ENCODE measurements at places on chromosomes 16 and 17.
A peak's percentile ranks its signal among the peaks of the same experiment; 100 is the strongest.

- no peak for DNase-seq
Measured at GRCh38 chr17:68315930-68316329, 24.6 kb downstream of the ARSG start.

DNA sequence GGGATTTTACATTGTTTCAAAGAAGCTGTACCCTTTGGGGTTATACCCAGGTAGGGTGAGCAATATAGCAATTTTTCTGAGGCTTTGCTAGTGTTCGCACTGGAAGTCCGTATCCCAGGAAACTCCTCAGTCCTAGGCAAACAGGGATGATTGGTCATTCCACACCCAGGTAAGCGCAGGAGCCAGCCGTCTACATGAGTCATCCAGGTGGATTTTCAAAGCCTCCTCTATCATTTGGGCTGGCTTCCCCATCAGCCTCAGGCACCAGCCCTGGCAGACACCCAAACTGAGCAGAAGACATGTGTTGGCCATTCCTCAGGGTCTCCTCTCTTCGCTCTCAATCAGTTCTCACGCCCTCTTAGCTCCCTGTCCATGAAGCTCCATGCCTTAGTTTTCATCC lies 135.6 kb downstream of the AIPL1 start:
- no peak for DNase-seq

- no peak for DNase-seq
Measured at GRCh38 chr17:82031303-82031884, at the start of gene RAC3. Gene RAC3 (plus strand): TSS chr17:82031678. CDS start chr17:82031762, 84 bp downstream.

DNA sequence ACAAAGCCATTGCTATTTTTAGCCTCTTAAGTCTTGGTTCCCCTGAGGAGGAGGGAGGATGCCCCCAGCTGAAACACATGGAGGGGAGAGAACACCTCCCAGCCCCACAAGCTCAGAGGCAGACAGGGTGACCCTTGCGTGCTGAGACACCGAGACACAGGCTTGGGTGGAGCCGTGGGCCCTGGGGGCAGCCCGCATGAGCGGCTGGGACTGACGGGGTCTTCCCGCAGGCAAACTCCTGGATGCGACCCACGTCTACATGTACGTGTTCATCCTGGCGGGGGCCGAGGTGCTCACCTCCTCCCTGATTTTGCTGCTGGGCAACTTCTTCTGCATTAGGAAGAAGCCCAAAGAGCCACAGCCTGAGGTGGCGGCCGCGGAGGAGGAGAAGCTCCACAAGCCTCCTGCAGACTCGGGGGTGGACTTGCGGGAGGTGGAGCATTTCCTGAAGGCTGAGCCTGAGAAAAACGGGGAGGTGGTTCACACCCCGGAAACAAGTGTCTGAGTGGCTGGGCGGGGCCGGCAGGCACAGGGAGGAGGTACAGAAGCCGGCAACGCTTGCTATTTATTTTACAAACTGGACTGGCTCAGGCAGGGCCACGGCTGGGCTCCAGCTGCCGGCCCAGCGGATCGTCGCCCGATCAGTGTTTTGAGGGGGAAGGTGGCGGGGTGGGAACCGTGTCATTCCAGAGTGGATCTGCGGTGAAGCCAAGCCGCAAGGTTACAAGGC lies 9.8 kb downstream of the SLC16A3 start:
- peak; percentile 42 for DNase-seq

DNA sequence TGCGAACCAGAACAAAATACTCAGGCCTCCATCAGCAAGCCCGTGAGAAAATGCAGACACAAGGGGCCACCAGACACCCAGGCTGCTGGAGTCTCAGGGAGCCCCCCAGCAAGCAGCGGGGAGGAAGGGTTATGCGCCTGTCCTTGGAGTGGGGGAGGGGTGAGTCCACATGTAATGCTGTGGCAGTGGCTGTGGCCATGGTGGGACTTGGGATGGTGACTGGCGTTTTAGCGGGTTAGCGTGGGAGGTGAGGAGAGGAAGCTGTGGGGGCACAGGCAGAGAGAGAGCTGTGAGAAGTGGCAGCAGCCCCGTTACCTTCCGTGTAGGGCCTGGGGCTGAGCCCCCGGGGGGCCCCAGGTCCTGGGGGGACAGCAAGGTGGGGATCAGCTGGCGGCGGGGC lies 58.3 kb downstream of the SRCIN1 start:
- DNase-seq: no peak

DNA sequence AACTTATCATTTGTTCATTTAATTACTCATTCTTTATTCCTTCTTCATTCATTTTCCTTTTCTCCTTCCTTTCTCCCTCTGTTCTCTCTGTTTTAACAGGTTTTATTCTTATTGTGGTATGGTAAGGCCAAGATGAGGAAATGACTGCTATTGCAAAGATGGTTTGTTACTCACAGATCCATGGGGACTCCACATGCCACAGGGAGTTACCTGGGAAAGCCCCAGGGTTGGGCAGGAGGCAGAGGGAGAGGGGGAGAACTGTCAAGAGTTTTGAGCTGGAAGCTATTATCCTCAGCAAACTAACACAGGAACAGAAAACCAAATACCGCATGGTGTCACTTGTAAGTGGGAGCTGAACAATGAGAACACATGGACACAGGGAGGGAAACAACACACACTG lies 453.3 kb downstream of the WWOX start:
- DNase-seq: no peak

GRCh38 chr16:66199189-66199588 lies 167.3 kb upstream of the CDH5 start:
- DNase-seq: no peak

DNA sequence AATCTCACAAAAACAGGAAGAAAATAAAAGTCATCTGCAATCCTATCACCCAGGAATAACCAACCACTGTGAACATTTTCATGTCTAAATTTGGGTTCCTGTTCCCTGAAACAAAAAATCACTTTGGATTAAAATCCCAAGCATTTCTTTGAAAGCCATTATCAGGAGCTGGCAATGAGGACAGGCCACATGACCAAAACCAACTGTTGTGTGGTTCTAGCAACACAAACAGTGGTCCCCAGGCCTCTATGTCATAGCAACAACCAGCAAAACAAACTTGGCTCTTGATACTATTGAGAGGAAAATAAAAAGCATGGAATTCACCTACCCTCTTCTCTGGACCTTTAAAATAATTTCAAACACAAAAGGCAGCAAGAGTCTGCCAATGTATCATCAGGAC lies 252.5 kb downstream of the SLC39A11 start:
- DNase-seq: no peak

GRCh38 chr16:81891736-81892364 lies 112.8 kb downstream of the PLCG2 start:
- no peak for DNase-seq

DNA sequence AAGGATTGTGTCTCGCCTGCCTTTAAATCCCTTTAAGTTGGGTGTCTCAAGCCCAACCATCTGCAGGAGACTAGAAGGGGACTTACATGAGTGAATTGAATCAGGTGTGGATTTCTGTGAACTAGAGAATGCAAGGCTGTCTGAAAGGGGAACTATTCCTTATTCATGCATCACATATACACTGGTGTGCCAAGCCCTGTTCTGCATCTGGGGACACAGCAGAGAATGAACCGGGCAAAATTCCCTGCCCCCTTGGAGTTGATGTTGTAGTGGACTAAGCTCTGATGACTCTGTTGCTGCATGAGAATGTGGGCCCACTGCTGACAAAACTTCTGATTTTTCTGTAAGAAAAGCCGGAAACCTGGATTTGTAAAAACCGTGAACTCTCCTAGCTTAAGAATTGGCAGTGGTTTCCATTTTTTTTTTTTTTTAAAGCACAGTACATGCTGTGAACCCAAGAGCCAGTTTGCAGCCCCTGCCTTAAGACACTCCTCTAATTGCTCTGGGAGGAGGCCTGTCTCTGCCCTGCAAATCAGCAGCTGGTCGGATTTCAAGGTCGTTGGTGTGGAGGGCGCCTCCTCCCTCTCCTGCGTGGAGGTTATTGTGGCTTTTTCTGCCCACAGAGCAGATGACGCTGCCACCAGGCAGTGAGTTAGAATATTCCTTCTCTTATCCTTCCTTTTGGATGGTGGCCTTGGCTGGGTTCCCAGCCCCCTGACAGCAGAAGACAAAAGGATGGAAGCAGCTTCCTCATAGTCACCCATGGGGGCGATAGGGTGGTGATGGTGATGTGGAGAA lies 131.0 kb downstream of the PRKCB start:
- DNase-seq: no peak

GRCh38 chr17:65220732-65221131 lies 83.6 kb downstream of the RGS9 start:
- DNase-seq: no peak

DNA sequence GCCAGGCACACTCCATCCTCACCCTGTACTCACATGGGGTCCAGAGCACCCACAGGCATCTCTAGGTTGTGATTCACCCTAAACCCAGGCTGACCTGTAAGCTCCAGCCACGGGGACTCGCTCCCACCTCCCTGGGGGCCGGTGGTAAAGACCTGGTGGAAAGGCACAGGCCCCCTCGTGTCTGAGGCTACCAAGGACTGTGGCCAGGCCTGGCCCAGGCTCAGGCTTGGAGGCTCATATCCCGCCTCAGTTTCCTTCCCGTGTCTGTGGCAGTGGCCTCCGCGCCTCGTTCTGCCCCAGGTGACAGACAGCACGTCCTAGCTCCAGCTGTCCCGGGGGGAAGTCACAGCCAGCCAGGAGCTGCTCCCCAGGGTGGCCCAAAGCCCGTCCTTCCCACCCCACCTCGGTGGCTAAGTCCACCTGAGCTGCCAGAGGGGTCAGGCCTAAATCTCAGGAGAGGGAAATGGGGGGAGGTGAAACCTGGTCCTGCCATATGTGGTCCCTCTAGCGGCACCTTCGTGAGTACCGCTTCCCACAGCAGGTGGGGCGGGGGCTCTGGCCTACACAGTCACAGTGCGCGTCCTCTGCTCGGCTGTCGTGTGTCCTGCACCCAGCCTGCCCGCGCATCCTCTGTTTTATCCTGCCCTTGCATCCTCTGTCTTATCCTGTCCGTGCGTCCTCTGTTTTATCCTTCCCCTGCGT lies 12.6 kb downstream of the CDH15 start:
- DNase-seq: no peak

DNA sequence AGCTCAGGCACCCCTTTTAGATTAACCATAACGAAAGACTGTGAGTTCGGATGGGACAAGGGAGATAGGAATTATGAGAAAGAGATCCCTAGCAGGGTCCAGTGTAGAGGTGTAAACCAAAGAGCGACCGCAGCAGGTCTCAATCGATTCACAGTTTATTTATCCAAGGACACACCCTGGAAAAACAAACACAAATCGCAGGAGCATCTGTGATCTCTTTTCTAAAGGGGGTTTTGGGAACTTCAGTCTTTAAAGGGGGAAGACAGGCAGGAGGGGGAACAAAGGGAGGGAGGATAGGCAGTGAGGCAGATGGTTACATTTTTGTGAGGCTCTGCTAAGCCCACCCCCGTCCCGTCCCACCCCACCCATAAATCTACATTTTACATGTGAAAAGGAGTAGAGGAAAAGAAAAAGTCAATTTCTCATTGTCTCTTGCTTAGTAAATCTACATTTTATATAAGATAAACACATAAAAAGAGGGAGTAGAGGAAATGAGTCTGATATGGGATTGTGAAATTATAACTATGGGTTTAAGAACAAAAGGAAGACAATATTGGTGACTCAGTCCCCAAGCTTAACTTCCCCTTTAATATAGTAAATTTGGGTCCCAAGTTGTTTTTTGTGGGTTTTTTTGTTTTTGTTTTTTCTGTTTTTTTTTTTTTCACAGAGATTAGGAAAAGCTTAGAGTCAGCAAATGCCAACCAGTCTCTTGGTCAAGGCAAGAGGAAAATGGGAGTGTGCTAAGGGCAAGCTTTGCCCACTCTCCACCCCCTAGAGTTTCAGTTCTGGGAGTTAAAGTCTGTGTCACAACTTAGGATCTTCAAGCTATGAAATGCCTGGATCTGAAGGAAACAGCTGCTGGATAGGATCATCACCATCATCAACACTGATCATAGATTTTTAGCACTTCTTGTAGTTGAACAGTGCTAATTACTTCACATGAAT lies 160.9 kb upstream of the CDH5 start:
- no peak for DNase-seq

DNA sequence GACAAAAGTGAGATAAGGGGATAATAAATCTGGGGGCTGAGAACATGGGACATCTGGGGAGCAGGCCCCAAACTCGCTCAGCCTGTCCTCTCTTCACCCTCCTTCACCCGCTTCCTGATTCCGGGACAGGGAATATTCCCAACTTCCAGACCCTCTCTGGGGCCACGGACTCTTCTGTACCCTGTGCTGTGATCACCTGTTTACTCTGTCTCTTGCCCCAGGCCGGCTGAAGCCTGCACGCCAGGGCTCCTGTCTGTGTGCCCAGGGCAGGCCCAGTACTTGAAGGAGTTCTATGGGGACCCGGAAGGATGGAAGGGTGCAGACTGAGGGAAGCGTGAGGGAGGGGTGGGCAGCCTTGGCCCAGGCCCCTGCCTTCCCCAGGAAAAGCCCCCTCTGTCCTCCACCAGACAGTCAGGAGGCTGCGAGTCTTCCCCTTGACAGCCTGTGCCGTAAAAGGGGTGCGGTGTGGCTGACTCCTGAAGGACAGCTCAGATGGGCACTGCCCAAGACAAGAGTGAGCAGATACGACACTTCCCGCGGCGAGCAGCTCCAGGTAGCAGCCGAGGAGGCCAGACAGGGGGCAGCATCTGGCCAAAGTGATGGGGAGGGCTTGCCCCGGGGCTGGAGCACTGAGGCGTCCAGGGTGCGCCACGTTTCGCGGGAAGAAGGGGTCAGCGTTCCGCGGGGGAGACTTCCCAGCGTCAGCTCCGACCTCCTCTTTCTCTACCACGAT lies 1.0 kb upstream of the CCNF start:
- no peak for DNase-seq

DNA sequence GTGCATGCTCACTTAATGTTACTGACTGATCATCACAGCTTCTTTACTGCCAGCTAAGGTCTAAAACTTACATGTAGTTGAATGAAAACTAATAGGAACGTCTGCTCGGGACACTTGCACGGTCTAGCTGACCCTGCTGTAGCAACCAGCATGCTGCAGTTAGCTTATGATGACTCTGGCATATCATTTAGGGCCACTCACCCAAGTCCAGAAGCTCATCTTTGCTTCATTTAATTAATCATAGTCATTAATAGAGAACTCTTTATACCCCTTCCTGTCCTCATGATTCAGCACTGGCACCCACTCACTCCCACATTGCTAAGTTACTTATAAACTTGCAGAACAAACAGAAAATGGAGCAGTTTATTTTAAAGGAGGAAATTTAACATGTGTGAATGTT lies 136.3 kb downstream of the NLK start:
- DNase-seq: no peak

- DNase-seq: no peak
Measured at GRCh38 chr17:38560503-38561318, 45.0 kb downstream of the SRCIN1 start.

GRCh38 chr16:48596326-48596725 lies 13.7 kb downstream of the N4BP1 start:
- DNase-seq: no peak
